ENCODE measurements at places on chromosomes 6 and 20.

DNA sequence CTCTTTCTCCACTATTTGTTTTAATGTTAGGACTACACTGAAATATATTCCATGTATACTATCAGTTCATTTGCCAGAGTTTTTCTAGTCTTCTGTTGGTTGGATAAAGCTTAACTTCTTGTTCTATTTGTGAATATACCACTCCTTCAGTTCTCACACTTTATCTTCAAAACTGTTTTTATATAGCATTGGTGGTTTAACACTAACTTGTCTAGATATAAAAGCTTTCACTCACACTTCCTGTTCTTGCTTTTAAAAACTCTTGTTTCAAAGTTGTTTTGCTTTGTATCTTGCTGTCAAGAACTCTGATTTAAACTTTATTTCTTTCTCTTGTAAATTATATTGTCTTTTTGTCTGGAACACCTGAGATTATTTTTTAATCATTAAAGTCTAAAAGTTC, 226.8 kb upstream of the TENT5A start:
- no peak for DNase-seq

DNA sequence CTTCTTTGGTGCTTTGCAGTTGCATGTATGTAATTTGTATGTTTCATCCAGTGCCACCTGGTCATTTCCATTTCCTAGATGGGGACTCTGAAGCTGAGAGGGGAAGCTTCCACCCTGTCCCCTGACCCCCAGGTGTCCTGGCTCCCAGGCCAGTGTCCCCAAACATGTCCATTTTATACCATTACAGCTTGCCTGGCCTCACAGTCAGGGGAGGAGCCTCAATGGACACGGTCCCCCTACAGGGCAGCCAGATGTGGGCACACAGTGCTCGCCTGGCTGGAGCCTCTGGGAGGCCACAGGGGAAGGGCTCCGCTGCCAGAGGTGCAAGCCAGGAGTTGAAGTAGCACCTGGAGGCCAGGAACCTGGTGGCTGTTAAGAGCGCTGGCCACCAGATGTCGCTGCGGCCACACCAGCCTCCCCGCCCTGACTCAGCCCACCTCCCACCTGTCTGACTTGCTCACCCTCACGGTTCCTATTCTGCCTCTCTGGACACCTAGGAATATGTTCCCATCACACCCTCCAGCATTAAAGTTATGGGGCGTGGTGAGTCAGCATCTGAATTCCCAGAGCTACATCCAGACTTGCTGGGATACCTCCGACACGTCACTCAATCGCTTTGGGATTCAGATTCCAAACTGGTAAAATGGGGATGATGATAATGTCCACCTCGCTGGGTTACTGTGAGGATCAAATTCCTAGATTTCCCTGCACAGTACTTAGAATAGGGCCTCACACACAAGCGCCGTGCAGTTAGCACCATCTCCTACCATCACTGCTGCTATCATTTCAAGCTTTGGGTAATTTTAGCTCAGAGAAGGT, 107.4 kb downstream of the SULF2 start:
- no peak for DNase-seq

- no peak for DNase-seq
Measured at GRCh38 chr6:4883298-4883697, 107.1 kb downstream of the CDYL start.

DNA sequence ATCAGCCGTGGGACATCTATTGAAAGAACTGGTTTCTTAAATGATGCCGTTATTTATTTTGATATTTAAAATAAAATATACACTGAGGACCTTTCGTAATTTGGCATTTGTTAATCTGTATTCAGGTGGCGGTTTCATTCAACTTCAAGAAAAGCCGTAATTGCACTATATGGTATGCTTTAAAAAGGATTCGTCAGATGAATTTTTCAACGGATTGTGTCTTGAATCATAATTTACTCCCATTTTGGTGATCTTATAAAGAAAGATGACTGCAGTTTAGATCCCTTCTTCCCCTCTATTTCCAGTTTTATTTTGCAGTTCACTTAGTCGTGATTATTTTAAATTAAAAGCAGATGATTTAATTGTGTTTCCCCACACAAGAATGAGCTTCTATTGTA, 761 bp downstream of the KLHL32 start:
- no peak for DNase-seq

DNA sequence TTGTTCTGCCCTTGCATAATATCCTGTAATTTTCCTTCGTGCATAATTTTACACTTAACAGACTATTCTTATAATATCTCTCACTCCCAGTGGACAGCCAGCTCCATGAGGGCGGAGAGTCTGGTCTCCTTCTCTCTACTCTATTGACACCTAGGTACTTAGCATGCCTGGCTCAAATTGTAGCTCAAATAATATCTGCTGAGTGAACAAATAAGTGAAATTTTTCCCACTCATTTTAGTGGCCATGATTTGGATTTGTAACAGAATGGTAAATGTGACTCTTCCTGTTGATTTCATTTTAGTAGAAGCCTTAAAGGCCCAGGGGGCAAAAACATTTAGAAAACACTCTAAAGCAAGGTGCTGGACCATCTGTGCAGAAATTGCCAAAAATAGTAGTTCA, 7.8 kb upstream of the DOK5 start:
- DNase-seq: no peak

Measured in effector memory CD4-positive, alpha-beta T cell (primary cell).